ENCODE measurements at places on chromosomes 12 and 14.

DNA sequence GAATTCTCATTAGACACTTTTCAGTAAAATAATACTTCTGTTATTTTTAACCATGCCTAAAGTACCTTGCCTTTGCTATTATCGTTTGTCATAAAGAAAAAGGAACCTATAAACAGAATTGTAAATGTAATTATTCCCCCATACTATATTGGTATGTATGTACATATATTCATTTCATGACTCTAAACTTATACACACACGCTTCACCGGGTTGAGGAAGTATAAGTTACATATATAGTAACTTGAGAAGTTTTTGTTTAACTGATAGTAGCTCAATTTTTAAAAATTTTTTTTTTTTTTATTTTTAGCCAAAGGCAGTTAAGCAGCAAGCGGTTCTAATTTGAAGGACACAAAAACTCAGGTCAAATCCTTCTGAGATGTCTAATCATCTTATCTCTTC, 107.6 kb downstream of the PLEKHG7 start:
- no peak for DNase-seq

DNA sequence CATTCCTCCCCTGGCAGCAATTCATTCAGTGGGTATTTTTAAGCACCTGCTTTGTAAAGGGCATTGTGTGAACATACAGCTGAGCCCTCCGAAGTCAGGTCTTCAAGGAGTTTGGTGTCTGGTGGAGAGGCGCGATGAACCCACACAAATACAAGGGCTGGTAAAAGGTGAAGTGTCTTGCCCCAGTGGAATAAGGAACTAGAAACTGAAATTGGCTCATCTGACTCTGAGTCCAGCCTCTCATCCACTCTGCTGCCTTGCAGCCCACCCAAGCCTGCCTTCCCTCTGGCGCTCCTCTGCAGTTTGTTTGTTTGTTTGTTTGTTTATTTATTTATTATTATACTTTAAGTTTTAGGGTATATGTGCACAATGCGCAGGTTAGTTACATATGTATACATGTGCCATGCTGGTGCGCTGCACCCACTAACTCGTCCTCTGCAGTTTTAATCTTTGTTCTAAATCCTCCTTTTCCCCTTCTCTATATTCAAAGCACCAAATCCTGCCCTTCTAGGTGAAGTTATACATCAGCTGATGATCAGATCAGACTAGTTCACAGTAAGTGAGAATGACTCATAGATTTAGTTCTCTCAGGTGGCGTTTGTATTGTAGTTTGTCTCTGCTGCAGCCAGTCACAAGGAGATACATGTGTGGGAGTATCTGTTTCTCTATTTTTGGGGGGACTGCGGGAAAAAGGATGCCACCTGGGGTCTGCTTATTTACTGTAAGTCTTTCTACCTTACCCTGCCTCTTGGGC, 394.5 kb downstream of the APAF1 start:
- DNase-seq = no peak

- DNase-seq = peak; percentile 6
Measured at GRCh38 chr12:32217354-32218310, 111.0 kb downstream of the BICD1 start.

GRCh38 chr14:22973217-22974032, 8.9 kb downstream of the AJUBA start:
- DNase-seq = peak; percentile 49
